Fibroblast of lung (primary cell): ENCODE measurements at places on chromosomes 12 and 14. TPM values are rescaled to one million over a fixed set of nuclear protein-coding genes. Genes with fewer than 3 reads are reported as not detected.

GPR84 gene
- total RNA-seq: not detected in 2 replicates

P2RX2 gene
- not detected in 2 replicates for total RNA-seq

ATP5MC2 gene
- 148 and 169 TPM in 2 replicates for total RNA-seq

CFAP73 gene
- not detected in 2 replicates for total RNA-seq

OR4Q2 gene
- not detected in 2 replicates for total RNA-seq

KRT83 gene
- total RNA-seq: not detected in 2 replicates

NDUFA12 gene
- total RNA-seq: 79.6 and 102 TPM in 2 replicates

HCAR3 gene
- under 0.01 TPM in 1 of 2 replicates, not detected in the other for total RNA-seq

CPNE6 gene
- not detected in 2 replicates for total RNA-seq

BATF gene
- 0.50 and 0.51 TPM in 2 replicates for total RNA-seq

FBXO33 gene
- total RNA-seq: 16.3 and 18.5 TPM in 2 replicates

PTPRO gene
- 0.26 and 0.33 TPM in 2 replicates for total RNA-seq

ADCY6 gene
- 34.7 and 53.2 TPM in 2 replicates for total RNA-seq

SIX1 gene
- 1.8 and 8.3 TPM in 2 replicates for total RNA-seq

ISM2 gene
- not detected in 2 replicates for total RNA-seq

SLCO1A2 gene
- not detected in 2 replicates for total RNA-seq

ERBB3 gene
- 0.66 and 1.3 TPM in 2 replicates for total RNA-seq

ULK1 gene
- total RNA-seq: 8.5 and 14.9 TPM in 2 replicates

CCDC175 gene
- not detected in 2 replicates for total RNA-seq

KCNH5 gene
- total RNA-seq: 0.83 and 1.0 TPM in 2 replicates

WNT1 gene
- total RNA-seq: not detected in 2 replicates

RIPK3 gene
- total RNA-seq: 0.26 and 0.33 TPM in 2 replicates

PPP4R4 gene
- total RNA-seq: 0.51 and 0.99 TPM in 2 replicates

ST8SIA1 gene
- total RNA-seq: 5.9 and 23.9 TPM in 2 replicates
